Endothelial cell of umbilical vein (primary cell): ENCODE measurements at places on chromosomes 3 and 15.

- H3K27ac ChIP-seq = no peak overlapping the region
- no peak overlapping the region for H3K4me3 ChIP-seq
- DNase-seq = no peak
- H3K27me3 ChIP-seq = no peaks in the 10 kb centered on the region
- H3K36me3 ChIP-seq = no peaks in the 10 kb centered on the region
Measured at GRCh38 chr3:98974442-98974841, 72.9 kb upstream of the DCBLD2 start.

- H3K27me3 ChIP-seq = peaks cover 3% of the 10 kb centered on the region
- no peak overlapping the region for H3K27ac ChIP-seq
- no peak for DNase-seq
- H3K36me3 ChIP-seq = no peaks in the 10 kb centered on the region
- H3K4me3 ChIP-seq = no peak overlapping the region
Measured at GRCh38 chr3:128128251-128128650, 4.6 kb upstream of the RUVBL1 start.

DNA sequence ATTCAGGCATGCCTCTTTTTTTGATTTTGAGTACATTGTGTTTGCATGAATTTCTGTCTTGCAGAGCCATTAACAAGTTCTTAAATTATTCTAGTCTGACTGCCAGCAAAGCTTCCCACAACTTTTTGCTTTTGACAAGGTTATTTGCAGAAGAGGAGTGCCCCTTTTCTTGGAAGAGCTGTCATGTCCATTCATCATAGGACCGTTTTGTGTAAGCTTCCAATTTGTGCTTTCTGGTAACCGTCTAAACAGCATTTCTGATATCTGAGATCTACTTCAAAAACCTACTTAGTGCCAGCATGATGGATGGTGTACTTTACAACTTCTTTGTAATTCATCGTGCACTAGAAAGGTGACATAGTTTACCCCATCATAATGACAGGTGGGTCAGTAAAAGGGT is 379.7 kb downstream of the NAALADL2 start:
- H3K27ac ChIP-seq = no peak overlapping the region
- H3K36me3 ChIP-seq = no peaks in the 10 kb centered on the region
- H3K4me1 ChIP-seq = no peaks in the 10 kb centered on the region

DNA sequence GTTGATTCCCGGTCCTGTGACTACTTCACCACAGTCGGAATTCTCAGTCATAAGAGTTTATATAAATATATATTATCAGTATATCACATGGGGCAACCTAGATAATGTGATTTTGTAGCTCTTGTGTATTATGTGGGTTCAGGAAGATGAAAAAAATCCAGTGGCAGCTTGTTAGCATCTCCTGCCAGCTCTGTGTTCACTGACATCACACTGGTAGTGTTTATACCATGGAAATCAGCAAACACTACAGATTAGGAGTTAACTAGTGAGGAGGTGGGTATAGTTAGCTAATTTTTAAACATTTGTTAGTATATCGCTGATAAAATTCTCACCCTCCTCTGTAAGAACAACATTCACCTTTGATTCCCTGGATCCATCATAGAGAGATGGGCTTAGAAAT is 44.5 kb upstream of the KCNMB2 start:
- no peak for DNase-seq
- no peak overlapping the region for H3K27ac ChIP-seq
- no peaks in the 10 kb centered on the region for H3K4me1 ChIP-seq
- H3K4me3 ChIP-seq = no peak overlapping the region
- H3K36me3 ChIP-seq = no peaks in the 10 kb centered on the region
- no peaks in the 10 kb centered on the region for H3K27me3 ChIP-seq

DNA sequence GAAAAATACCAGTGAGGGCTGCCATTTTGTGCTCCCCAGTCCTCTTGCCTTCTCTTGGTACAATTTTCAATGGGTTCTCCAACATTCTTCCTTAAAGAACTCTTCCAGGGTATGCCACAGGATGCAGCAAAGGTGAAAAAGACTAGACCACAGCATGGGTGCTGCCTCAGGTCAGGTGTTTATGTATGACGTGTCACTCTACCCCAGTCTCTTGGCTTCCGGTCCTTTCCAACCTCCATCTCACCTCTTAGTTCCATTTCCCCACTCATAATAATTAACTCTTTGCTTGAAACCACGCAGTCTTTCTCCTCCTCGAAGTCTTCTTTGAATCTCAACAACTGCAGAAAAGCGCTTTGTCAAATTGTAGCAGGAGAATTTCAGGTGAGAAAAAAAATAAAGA is 104.7 kb upstream of the TBC1D5 start:
- no peak for DNase-seq
- H3K36me3 ChIP-seq = no peaks in the 10 kb centered on the region
- no peaks in the 10 kb centered on the region for H3K27me3 ChIP-seq
- H3K4me3 ChIP-seq = no peak overlapping the region
